Cardiac muscle cell (in vitro differentiated cells and primary cell): ENCODE measurements at places on chromosomes 11 and 22. TPM values are rescaled to one million over a fixed set of nuclear protein-coding genes. Genes with fewer than 3 reads are reported as not detected.

GRCh38 chr11:6771926-6772893, at the start of gene OR2AG2:
OR2AG2 (minus strand) TSS chr11:6771976; CDS start chr11:6768957, 3,019 bp downstream.
- no peak within 1 kb of the TSS for H3K27ac ChIP-seq
- H3K4me3 ChIP-seq, result no peak within 1 kb of the TSS
- H3K36me3 ChIP-seq, result no peaks in the 10 kb centered on the region
- no peak for DNase-seq
- H3K27me3 ChIP-seq, result no peaks in the 10 kb centered on the region
- H3K4me1 ChIP-seq, result no peaks in the 10 kb centered on the region

The CRYBA4 gene
- total RNA-seq, result not detected in 2 replicates

The CATSPER1 gene
- not detected in 2 replicates for total RNA-seq

DNA sequence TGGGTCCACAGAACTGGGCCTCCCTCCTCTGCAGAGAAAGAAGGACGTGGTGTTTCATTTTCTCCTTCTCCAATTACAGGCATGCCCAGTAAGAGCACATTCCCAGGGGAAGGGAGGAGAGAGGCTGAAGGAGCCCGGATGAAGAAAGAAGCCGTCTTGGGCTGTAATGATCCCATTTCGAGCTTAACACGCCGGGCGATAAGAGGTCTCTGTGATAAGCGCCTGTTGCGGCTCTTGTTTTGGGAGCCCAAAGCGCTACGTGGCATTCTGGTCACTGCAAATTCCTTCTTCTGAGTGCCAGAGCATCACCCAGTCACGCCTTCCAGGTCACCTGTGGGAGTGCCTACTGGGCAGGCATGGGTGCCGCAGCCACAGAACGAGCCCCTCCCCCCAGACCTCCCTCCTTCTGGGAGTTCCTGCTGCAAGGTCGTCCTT, 57.5 kb downstream of the ANO1 start:
- H3K36me3 ChIP-seq, result no peaks in the 10 kb centered on the region
- peak; percentile 75 for DNase-seq
- H3K4me1 ChIP-seq, result peaks cover 9% of the 10 kb centered on the region
- H3K27me3 ChIP-seq, result no peaks in the 10 kb centered on the region
- H3K27ac ChIP-seq, result no peak overlapping the region

The GRM5 gene
- total RNA-seq, result 0.06 TPM in 1 of 2 replicates, not detected in the other

GRCh38 chr11:69359735-69360480, 66.0 kb downstream of the MYEOV start:
- H3K27ac ChIP-seq, result no peak overlapping the region
- H3K4me3 ChIP-seq, result no peak overlapping the region
- H3K27me3 ChIP-seq, result peaks cover 2% of the 10 kb centered on the region
- H3K36me3 ChIP-seq, result no peaks in the 10 kb centered on the region
- H3K4me1 ChIP-seq, result no peaks in the 10 kb centered on the region

The APOL4 gene
- 0.04 and 0.27 TPM in 2 replicates for total RNA-seq

DNA sequence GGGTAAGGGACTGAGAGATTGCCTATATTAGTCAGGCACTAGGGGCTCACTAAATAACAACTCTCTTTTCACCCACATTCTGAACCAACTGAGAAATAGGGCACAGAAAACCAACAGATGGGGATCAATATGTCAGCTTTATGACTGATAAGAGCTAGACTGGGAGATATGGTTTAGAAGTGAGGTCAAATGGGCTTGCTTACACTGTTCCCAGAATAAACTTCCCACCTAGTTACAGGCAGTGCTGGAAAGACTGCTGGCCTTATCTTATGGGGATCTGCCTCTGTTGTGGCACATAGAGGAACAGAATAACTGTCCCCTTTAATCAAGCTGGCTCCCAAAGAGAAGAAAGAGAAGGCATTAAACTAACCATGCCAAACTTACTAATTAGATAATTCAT, 10.6 kb upstream of the RRAS2 start:
- H3K4me1 ChIP-seq, result peaks cover 11% of the 10 kb centered on the region
- H3K27ac ChIP-seq, result no peak overlapping the region
- no peak overlapping the region for H3K4me3 ChIP-seq
- H3K36me3 ChIP-seq, result no peaks in the 10 kb centered on the region
- DNase-seq, result no peak

DNA sequence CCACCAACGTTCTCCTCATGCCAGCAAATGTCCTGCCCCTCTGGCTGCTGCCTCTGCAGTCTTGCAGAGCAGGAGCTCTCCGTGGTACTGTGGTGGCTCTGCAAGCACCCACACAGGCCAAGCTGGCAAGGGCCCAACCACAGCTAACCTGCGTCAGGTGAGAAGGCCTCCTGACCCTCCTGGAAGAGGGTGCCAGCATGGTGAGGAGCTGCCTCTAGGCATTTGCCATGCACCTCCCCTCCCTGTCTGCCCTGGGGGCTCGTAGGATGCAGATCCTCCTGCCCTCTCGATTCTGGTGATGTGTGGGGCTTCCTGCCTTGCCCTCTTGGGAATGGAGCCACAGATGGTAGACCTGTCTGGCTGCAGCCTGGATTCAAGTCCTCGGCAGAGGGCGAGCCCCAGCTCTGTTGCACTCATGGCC, 1408.8 kb downstream of the TBC1D22A start:
- no peak overlapping the region for H3K27ac ChIP-seq
- H3K27me3 ChIP-seq, result no peaks in the 10 kb centered on the region
- no peak overlapping the region for H3K4me3 ChIP-seq
- H3K4me1 ChIP-seq, result no peaks in the 10 kb centered on the region
- no peak for DNase-seq

The SPINDOC gene
- total RNA-seq, result 44.5 and 45.2 TPM in 2 replicates

GRCh38 chr11:59267196-59267595, 54.5 kb upstream of the MPEG1 start:
- no peak for DNase-seq
- H3K27ac ChIP-seq, result no peak overlapping the region
- peaks cover 7% of the 10 kb centered on the region for H3K4me1 ChIP-seq
- H3K36me3 ChIP-seq, result no peaks in the 10 kb centered on the region
- no peaks in the 10 kb centered on the region for H3K27me3 ChIP-seq

- no peaks in the 10 kb centered on the region for H3K27me3 ChIP-seq
- H3K4me3 ChIP-seq, result no peak overlapping the region
- H3K27ac ChIP-seq, result no peak overlapping the region
- DNase-seq, result peak; percentile 20
- H3K4me1 ChIP-seq, result peaks cover 3% of the 10 kb centered on the region
These were observed 106.8 kb downstream of the GRAMD1B start for GRCh38 chr11:123536690-123537437.

- H3K36me3 ChIP-seq, result no peaks in the 10 kb centered on the region
- H3K4me1 ChIP-seq, result peaks cover 8% of the 10 kb centered on the region
- no peak overlapping the region for H3K4me3 ChIP-seq
- H3K27ac ChIP-seq, result no peak overlapping the region
These were observed 150.3 kb upstream of the NCAM1 start for GRCh38 chr11:112810951-112811350.

- H3K27ac ChIP-seq, result peak overlapping the region; percentile 70
- no peaks in the 10 kb centered on the region for H3K36me3 ChIP-seq
- no peaks in the 10 kb centered on the region for H3K27me3 ChIP-seq
These were observed 7.8 kb downstream of the PIK3IP1 start for GRCh38 chr22:31284281-31285155.

- DNase-seq, result peak; percentile 69
- peaks cover 17% of the 10 kb centered on the region for H3K4me1 ChIP-seq
- no peak overlapping the region for H3K4me3 ChIP-seq
- H3K36me3 ChIP-seq, result no peaks in the 10 kb centered on the region
These were observed 70.7 kb upstream of the AKIP1 start for GRCh38 chr11:8839957-8840945.

- H3K4me1 ChIP-seq, result no peaks in the 10 kb centered on the region
- H3K27me3 ChIP-seq, result peaks cover 11% of the 10 kb centered on the region
These were observed 197.2 kb upstream of the ANO3 start for GRCh38 chr11:26134481-26135355.

DNA sequence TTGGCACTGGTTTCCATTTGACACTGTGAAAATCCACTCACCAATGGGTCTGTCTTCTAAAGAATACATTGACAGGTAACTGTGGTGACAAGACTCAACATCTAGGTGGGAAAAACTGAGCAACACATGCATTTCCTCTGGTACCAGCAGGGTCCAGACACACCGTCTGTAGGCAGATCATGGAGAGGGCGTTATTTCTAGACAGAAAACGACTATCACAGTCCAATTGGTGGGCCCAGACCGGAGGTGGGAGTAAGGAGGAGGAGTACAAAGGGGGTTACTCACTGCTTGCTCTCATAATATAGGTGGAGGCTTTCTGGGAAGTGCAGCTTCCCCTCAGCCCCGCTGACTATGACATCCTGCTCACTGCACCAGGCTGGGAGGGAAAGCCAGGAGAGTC, 9.9 kb downstream of the OVCH2 start:
- DNase-seq, result no peak
- H3K4me1 ChIP-seq, result no peaks in the 10 kb centered on the region
- H3K4me3 ChIP-seq, result no peak overlapping the region
- H3K36me3 ChIP-seq, result no peaks in the 10 kb centered on the region

The PPP1R14B gene
- 220 and 240 TPM in 2 replicates for total RNA-seq

The B4GAT1 gene
- 138 and 194 TPM in 2 replicates for total RNA-seq

The HTR3A gene
- 0.24 TPM in 1 of 2 replicates, not detected in the other for total RNA-seq
